ENCODE measurements at places on chromosomes 6 and 20. TPM values are rescaled to one million over a fixed set of nuclear protein-coding genes. Genes with fewer than 3 reads are reported as not detected.

- DNase-seq = no peak
These were observed 24.2 kb downstream of the SGK1 start for GRCh38 chr6:134293659-134294161.

DNA sequence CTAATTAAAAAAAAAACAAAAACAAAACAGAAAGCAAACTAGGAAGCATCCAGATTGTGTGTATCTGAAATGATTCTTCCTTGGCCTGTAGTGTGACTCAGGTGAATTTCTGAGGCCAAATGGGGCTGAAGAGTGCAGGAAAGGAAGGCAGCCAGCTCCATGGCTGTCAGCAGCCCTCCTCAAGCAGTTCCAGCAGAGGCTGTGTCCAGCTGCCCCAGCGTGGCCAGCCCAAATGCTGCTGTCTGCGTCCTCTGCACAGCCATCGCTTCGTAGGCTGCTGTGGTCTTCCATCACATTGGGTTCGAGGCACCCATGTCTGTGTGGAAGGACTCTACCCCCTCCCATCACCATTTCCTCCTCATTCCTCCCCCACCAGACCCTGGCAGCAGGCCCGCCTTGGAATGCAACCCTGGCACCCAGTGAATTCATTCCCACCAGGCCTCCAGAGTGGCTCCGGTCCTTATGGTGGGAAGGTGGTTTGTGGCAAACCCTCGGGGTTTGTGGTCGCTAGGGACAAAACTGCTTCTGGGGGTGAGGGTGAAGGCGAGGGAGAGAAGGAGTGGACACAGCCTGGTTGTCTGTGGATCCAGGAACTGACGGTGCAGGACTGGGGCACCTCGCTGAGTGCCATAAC lies 81.5 kb downstream of the MYLK4 start:
- DNase-seq = no peak

- no peak for DNase-seq
These were observed 12.4 kb downstream of the HTR1B start for GRCh38 chr6:77450924-77451323.

GRCh38 chr6:67450641-67451040 lies 1184.4 kb upstream of the ADGRB3 start:
- no peak for DNase-seq

- no peak for DNase-seq
These were observed 1.7 kb upstream of the SCP2D1 start for GRCh38 chr20:18811904-18812303.

DNA sequence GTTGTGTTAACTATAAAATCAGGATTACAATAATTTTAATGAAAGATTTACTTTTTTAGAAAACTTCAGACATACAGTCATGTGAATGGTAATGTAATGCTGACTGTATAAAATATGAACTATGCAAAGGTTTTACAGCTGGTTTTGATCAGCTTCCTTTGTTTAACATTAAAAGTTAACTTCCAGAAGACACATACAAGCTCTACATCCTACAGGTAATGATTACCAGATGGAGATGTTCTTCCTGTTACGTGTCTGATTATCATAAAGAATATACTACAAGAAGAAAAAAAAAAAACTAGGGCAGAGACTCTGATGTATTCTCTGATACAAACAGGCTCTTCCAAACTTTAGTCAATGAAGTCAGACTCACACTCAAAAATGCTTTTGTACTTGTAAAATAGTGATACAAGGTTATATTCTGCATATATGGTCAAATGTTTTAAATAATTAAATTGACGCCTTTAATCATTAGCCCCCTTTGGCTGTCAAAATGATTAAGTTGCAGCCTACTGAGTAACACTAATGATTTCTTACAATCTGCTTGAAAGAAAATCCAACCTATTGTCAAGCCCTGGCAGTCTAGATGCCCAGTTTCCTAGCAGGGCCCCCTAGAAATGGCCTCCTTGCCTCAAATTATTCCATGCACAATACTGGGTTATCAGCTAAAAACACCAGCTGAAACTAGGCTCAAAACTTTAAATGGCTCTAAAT lies 251.8 kb upstream of the RUNX2 start:
- no peak for DNase-seq

The ZSCAN12 gene
- total RNA-seq = 4.8 TPM

The TSPO2 gene
- not detected for total RNA-seq

DNA sequence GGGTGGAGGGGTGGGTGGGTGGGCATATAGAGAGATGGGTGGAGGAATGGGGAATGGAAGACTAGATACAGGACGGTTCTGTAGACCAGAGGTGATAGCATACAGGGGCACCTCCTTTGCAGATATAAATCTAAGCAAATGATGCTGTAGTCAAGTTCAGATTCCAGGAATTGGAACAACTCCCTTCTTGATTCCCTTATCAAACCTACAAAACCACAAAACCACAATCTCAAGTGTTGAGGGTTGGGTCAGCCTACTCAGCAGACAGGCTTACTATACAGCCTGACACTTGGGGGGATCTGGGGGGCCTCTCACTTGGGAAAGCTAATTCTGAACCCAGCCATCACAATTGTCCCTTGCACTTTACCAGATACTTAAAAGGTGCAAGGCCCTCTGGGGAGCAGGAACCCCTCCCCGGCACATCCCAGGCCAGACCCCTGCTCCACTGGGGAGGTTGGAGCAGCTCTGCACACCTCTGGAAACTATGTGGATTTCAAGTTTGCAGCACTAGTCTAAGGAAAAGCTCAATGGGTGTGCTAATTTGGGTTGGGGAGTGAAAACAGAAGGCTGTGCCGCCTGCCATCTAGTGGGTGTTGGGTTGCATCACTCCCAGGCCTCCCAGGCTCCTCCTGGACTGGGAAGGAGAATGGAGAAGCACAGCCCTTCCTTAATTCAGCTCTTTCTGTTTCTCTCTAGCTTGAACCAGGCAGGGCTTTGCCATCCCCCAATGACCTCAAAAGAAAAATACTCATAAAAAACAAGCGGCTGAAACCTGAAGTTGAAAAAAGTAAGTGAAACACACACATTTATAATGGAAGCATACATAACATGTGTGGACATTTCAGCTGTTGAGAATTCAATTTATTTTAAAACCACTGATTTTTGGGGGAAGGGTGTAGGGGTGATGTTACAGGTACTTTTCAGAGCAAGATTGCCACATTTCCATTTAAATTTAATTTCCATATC lies 121.2 kb upstream of the LAMP5 start:
- peak; percentile 14 for DNase-seq

DNA sequence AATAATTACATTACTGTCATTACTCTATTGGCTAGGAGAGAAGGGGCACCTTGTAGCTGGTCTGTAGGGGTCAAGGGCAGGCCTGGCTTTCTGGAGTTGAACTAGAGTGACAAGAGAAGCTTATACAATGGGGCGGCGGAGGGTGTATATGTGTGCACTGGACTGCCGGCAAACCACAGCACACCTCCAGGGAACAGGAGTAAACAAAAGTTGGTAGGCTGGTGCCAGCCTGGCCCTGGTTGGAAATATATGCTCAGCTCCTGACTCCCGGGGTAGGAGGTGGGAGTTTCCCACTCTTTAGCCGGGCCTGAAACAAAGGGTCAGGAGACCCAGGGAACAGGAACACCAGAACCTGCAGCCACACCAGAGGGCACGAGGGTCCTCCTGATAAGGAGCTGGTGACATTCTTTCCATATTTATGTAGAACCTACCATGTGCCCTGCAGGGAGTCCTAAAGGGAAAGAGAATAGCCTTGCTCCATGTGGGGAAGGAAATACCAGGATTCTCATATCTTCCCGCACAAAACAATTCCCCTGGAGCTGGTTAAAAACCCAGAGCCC lies 5.1 kb downstream of the C6orf132 start:
- DNase-seq = no peak

The MCCD1 gene
- total RNA-seq = not detected

DNA sequence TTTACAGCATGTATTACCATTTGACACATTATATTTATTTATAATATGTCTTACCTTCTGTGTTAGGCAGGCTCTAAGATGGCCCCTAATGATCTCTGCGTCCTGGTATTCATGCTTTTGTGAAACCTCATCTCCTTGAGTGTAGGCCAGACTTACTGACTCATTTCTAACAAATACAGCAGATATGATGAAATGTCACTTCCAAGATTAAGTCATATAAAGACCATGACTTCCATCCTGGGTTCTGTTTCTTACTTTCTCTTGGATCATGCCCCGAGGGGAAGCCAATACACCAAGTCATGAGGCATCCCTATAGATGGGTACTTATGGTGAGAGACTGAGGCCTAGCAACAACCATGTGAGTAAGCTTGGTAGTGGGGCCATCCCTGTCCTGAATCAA lies 30.2 kb downstream of the ZHX3 start:
- DNase-seq = no peak

GRCh38 chr6:82686719-82687118 lies 323.1 kb downstream of the TPBG start:
- DNase-seq = no peak

DNA sequence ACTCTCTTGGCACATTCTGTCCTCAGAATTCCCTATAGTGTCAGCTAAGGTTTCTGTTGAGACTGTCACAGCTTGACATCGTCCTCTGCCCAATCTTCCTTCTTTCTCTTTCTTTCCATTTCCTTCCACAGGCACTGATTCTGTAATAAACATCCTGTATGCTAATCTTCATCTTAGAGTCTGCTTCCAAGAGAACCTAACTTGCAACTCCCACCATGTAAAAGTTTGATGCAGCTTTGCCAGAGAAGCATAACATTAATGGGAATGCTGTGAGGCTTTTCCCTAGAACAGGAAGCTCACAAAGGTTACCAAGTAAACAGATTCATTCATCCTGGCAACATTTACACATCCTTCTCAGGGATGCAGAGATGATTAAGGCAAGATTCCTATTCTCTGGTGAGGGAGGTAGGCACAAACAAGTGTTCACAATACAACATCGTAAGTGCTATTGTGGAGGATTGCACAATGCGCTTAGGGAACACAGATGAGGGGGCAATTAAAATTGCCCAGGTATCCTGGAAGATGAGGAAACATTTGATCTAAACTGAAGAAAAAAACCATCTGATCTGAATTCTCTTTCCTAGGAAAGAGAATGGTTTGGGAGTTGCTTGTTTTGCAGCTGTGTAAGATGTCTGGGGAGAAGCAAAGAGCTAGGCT lies 74.7 kb downstream of the GRM1 start:
- no peak for DNase-seq

- DNase-seq = no peak
These were observed 154.0 kb downstream of the JARID2 start for GRCh38 chr6:15399641-15400470.

- no peak for DNase-seq
These were observed 139.4 kb upstream of the ID4 start for GRCh38 chr6:19697744-19698290.

- DNase-seq = no peak
These were observed 18.9 kb downstream of the CDH22 start for GRCh38 chr20:46289432-46289831.

GRCh38 chr20:43549416-43550065 lies 9.3 kb upstream of the SGK2 start:
- no peak for DNase-seq

The RIN2 gene
- total RNA-seq = 143 TPM

- DNase-seq = no peak
These were observed 78.0 kb downstream of the FGD2 start for GRCh38 chr6:37083243-37084138.

DNA sequence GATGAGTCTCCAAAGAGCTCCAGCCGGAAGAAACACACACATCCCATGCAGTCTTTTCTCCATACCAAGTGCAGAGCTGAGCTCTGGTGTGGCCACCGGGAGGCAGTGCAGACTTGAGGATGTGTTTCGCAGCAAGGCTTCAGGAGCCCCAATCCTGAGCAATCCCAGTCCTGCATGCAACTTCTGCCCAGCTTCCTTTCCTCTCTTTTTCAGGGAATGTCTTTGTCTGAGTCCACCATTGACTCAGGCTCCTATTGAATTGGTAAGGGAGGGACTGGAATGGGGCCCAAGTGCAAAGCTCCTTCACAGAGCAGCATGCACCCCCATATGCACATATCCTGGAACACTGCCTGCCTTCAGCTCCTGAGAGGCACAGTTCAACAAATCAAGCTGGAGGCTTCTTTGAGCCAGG lies 50.5 kb upstream of the ASIP start:
- peak; percentile 34 for DNase-seq

The LYRM4 gene
- 22.6 TPM for total RNA-seq

- DNase-seq = no peak
These were observed 21.8 kb upstream of the LRRN4 start for GRCh38 chr20:6075428-6076219.

The SYCP2L gene
- 0.29 TPM for total RNA-seq

The PKIB gene
- total RNA-seq = 8.5 TPM

The IPCEF1 gene
- total RNA-seq = 1.9 TPM

All from glomerular endothelial cell (primary cell).